Daoy (cell line): ENCODE measurements at places on chromosomes 7 and 10.

GRCh38 chr7:33425395-33425794, 296.0 kb downstream of the BBS9 start:
- DNase-seq = no peak

DNA sequence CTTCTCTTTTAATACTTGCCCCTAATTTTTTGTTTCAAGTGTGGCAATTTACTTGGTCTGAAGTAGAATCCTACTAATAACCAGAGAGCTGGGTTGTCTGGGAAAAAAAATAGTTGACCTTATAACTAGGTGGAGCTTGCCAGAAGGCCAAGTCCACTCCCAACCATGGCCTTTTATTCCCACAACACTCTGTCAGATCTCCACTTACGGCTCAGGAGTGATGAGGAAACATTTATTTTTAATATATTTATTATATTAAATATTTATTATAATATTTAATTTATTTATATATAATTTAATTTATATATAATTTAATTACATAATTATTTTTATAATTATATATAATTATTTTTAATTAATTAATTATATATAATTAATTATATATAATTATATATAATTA, 58.8 kb downstream of the TSPAN12 start:
- DNase-seq = no peak

GRCh38 chr10:50512214-50512595, 111.6 kb downstream of the SGMS1 start:
- DNase-seq = no peak

- peak; percentile 91 for DNase-seq
These were observed 104.2 kb downstream of the COL26A1 start for GRCh38 chr7:101466871-101467270.

DNA sequence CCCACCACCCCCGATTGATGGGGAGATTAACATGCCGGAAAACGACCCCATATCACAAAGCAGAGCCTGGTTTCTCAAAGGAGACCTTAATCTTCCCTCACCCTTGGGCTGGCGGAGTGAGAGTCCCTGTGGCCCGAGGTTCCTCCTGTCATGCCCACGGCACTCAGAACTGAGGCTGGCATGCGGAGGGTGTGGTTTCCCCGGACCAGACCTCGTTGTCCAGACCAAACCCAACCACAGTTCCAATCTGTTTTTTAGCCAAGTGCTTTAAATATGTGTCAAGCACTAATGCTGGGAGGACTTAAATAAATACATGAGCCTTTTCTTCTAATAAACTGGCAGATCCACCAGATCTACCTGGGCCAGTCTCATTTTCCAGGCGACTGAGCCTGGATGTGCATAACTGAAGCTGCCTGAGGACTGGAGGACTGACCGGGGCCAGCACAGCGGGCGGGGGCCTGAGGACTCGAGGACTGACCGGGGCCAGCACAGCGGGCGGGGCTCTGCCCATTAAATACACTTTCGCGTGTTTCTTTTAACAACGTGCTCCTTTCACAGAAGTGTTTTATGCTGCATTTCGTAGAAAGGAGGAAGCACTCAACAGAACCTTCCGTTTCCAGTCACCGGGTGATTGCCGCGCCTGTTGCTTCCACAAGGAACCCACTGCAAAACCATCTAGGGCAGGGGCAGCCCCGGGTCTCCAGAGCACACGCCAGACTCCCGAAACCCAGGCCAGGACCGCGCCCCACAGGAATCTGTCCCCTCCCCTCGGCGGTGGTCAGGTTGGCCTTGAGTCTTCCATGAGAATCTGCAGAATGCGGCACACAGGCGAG, 334.6 kb downstream of the PTPRN2 start:
- no peak for DNase-seq

DNA sequence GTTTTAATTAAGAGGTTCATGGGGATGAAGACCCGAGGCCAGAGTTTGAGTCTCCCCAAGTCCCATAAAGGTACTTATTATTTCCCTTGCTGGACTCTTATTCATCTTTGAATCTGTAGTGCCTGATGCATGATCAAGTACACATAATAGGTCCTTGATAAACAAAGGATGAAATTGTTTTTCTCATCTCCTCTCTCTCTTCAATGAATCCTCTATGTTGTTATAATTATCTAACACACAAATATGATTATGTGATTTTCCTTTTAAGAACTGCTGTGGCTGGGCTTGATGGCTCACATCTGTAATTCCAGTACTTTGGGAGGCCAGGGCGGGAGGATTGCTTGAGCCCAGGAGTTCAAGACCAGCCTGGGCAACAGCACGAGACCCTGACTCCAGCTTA, 117.7 kb downstream of the BAMBI start:
- DNase-seq = no peak

DNA sequence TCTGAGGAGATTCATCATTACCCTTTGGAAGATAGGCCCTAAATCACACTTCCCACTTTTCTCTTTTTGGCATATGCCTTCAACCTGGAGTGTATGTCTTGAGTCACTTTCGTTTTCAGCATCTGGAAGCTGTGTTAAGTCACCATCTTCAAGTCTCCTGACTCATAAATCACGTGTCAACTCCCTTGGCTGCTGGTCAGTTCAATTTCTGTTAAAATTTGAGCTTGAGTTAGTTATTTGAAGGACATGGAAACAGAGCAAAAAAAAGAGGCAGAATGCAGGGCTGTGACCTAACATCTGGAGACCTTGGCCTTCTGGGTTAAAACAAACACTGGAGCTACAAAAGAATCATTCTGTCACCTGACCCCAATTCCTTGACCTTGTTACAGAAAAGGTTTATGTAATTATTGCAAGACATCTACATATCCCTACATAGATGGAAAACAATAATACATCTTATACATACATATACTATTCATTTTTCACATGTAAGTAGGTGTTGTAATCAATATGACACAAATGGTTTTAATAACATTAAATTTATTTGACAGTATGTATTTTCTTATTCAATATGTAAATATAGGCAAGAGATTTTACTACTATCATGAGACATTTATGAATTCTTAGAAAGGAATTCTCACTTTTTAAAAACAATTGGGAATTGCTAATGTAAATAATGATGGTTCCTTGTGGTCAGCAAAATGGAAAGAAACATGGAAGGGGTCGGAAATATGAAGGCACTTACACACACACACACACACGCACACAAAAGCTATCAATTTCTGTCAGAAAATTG, 169.7 kb upstream of the PHYHIPL start:
- DNase-seq = peak; percentile 59

DNA sequence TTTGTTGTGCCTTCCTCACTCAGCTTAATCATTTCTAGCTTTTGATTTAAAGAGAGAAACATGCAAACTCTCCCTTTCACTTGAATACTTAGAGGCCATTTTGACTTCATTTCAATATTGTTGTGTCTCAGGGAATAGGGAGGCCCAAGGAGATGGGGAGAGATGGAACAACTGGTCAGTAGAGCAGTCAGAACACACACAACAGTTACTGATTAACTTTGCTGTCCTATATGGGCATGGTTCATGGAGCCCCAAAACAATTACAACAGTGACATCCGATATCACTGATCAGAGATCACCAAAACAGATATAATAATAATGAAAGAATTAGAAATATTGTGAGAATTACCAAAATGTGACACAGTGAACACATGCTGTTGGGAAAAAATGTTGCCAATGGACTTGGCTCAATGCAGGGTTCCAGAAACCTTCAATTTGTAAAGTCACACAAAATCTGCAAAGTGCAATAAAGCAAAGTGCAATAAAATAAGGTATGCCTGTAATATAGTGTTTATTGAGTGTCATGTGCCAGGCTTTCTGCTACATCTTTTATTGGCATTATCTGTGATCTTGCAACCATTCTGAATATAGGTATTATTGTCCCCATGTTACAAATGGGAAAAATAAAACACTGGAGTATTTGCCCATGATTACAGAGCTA, 38.2 kb downstream of the CCDC71L start:
- no peak for DNase-seq
